ENCODE measurements at places on chromosomes 3 and 15. TPM values are rescaled to one million over a fixed set of nuclear protein-coding genes. Genes with fewer than 3 reads are reported as not detected.

GRCh38 chr15:85097725-85098124 is 116.1 kb downstream of the PDE8A start:
- no peak for DNase-seq

DNA sequence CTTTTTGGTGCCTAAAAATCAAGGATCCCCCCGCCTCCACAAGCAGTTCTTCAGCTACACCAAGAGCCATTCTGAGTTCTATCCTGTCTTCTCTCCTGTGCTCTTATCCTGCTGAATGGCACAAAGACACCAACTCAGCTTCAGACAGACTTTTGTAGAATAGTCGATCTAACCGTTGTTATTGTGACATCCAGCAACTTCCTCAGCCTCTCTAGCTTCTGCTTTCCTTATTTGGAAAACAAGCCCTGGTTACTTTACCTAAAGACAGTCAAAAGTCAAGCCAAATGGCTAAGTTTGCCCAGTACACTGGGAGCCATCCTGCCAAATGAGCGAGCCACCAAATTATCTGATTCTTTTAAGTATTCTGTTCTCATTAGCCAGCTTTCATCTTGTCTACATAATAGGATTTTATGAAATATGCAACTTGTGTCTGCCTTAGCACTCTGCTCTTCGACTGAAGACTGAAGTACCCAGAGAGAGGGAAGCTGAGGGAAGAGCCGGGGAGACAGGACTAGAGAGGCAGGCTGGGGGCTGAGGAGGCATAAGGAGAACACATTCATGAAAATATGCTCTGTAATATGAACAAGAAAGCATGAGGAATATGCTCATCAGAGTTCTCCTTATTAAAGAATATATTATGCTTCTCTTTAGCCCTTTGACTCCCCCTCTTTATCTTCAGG is 35.1 kb downstream of the LYZL4 start:
- DNase-seq: no peak

GRCh38 chr15:88717382-88718031 is 78.7 kb downstream of the ISG20 start:
- DNase-seq: no peak

DNA sequence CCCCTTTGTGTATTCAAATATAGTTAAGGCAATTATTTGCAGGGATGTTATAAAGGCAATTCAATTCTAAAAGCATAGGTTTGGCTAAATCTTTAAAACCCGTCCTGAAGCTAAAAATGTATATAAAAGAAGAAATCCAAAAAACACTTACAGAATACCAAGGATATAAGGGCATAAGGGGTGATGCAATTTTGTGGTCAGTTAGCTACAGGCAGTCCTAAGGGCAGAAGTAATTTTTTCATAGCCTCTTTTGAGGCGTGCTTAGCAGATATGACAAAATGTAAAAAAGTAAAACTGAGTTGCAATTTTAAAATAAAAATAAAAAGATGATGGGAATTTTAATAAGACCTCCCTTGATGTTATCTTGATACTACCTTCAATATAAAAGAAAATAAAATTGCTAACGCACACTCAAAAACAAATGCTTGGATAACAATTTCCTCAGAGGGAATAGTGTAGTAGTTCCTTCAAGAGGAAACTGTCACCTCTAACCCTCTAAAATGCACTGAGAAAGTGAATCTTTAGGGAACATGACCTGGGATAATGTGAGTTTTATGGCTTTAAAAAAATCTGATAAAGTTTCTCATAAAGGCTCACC is 104.2 kb downstream of the MYH15 start:
- no peak for DNase-seq

GRCh38 chr3:78985981-78986380 is 781.8 kb downstream of the ROBO1 start:
- DNase-seq: no peak

The ACAA1 gene
- total RNA-seq: 40.3 TPM

The BMF gene
- 48.1 TPM for total RNA-seq

The TMEM158 gene
- total RNA-seq: 16.5 TPM

The SLC22A13 gene
- not detected for total RNA-seq
